ENCODE measurements at places on chromosomes 4 and X.

- DNase-seq, result no peak
These were observed 105.1 kb downstream of the PHF8 start for GRCh38 chrX:53939127-53939526.

DNA sequence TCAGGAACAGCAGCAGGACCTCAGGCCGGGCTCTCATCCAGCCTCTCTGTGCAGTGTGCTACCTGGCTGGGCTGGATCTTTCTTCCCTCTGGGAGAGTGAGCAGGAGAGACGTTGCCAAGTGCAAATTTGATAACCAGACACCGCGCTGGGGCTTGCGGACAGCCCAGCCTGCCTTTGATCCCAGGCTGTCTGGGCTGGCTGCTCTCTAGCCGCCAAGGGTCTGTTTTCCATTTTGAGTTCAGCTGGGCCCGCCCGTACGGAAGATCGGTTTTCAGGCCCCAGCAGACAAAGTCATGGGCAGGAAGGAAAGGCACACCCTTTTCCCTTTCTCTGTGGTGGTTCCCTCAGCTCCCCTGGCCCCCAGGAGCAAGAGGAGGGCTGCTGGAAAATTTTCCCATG is 90.2 kb downstream of the CPZ start:
- DNase-seq, result no peak

GRCh38 chr4:56739066-56739777 is 58.1 kb upstream of the HOPX start:
- DNase-seq, result no peak

DNA sequence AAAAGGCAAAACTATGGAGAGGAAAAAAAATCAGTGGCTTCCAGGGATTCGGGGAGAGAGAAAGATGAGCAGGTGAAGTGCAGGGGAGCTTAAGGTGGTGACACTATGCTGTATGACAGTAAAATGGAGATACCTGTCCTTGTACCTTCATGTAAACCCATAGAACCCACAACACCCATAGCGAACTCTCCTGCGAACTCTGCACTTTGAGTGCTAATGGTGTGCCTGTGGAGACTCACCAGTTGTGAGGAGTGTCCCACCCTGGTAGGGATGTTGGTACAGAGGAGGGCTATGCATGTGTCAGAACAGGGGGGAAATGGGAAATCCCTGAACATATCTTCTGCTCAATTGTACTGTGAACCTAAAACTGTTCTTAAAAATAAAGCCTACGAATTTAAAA is 42.8 kb downstream of the HMX1 start:
- no peak for DNase-seq

Measured in activated naive CD4-positive, alpha-beta T cell (primary cell).